ENCODE measurements at places on chromosomes 5 and 9. TPM values are rescaled to one million over a fixed set of nuclear protein-coding genes. Genes with fewer than 3 reads are reported as not detected.

DNA sequence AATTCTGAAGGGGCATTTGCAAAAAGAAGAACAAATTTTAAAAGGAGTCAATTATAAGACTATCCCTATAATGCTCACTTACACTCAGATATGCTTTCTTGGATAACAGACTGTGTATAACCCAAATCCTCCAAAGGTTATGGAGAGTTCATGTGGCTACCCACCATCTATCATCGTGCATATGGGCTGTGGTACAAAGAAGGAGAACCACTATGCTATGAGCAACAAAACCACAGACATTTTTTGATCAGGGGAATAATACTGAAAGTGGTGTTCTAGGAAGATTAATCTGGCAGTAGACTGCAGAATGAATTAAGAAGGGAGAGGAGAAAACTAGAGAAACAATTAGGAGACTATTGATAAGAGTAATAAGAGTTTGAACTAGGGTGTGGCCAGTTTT lies 16.8 kb downstream of the NR3C1 start:
- no peak for DNase-seq

GRCh38 chr5:40831346-40832210 lies 3.4 kb downstream of the RPL37 start:
- DNase-seq, result no peak

Gene C5orf52
- not detected for total RNA-seq

Gene ANKRD31
- total RNA-seq, result 0.04 TPM

DNA sequence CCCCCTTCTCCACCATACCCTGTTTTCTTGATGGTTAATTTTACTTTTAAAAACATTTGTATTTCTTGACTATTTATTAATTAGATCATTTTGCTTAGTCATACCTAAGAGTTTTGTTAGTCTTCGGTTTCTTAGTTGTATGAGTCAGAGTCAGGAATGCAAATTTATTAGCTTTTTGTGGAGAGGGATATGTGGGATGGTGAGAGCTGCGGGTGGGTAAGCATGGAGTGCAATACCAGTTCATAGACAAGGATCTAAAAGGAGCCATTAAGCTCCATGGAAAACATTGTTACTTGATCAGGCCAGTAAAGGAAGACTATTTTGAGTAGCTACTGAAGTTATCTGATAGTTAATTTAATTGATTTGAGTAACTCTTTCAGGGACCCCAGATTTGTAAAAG lies 77.5 kb downstream of the ZSWIM6 start:
- DNase-seq, result peak; percentile 73

Data from A673 (cell line).